ENCODE measurements at places on chromosomes 16 and 17.
A peak's percentile ranks its signal among the peaks of the same experiment; 100 is the strongest.

GRCh38 chr16:66002601-66003000, 363.9 kb upstream of the CDH5 start:
- no peak for DNase-seq

DNA sequence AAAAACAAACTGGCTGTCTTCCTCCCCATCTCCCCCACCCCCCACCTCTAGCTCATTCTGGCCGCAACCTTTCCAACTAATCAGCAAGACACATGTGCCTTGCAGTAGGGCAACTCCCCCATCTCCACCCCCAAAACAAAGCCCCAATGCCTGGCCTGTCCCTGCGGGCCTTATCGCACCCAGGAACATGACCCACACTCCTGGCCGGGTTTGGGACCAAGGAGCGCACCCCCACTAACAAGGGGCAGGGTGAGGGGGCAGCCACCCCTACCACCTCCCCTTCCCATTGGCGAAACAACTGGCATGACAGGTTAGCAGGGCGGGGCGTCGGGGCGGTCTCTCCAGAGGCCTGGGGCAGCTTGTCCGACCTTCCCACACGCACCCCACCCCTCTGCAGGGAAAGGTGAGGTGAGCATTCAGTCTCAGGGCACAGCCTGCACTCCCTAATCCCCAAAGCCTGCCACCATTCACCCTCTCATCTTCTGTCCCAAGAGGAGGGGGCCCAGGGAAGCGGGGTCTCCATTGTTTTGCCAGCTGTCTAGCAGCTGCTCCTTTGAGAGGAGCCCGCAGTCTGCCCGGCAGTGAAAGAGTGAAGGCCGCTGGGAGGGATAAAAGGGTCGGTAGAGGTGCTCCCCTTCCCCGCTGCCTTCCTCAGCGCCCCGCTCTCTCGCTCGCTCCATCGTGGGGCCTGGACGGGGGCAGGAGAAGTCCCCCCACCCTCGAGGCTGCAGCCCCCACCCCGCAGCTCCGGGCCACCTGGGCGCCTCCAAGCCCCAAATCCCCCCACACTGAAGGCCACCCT, 765 bp downstream of the MYO18A start:
- no peak for DNase-seq

DNA sequence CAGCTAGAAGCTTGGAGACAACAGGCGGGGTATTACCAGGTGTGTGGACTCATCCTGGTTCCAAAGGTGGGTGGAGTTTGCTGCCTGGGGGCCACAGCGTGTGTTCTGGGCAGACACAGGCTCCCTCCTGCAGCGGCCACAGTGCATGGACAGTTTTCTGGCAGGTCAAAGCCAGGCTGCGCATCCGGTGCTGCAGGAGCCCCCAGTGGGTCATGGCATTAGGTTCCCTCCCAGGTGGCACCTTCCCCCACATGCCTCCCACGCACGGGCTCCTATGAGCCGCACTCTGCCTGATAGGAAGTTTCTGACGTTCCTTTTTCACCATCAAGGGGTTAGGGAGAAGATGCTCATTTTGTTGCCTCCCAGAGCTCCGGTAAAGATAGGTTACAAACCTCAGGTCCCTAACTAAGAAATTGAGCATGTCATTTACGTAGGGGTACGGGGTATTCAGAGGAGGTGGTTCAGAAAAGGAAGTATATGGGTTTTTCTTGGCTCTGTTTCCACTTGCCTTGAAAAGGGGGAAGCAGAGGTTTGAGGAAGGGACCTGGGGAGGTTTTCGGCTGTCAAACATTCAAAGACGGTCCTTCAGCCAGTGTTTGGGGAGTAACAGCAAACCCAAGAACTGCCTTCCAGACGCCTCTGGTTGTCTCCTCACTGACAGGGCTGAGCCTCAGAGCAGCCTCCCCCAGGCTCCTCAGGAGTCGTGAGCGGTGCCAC, 32.7 kb upstream of the NAT9 start:
- DNase-seq: no peak

DNA sequence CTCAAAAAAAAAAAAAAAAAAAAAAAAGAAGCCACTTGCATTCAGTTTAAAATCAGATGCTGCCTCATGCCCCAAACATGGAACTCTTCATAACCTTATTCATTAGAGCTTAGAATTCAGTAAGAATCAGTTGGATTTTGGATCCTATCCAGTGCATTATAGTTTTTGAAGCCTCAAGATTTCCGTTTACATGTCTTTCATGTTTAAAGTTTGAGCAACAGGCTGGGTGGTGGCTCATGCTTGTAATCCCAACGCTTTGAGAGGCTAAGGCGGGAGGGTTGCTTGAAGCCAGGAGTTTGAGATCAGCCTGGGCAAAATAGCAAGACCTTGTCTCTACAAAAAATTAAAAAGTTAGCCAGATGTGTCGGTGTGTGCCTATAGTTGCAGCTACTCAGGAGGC, 55.0 kb downstream of the SNTB2 start:
- DNase-seq: no peak

GRCh38 chr16:54201200-54201599, 85.4 kb downstream of the IRX3 start:
- DNase-seq: no peak

DNA sequence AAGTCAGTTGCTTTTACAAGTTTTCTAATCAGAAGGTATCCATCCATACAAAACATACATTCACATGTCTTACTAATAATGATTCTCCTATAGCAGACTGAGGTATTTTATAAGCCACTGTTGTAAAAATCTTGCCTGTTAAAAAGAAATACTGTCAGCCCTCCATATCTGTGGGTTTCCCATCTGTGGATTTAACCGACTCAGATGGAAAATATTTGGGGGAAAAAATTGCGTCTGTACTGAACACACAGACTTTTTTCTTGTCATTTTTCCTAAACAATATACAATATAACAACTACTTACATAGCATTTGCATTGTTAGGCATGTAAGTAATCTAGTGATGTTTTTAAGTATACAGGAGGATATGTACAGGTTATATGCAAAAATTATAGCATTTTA, 90.4 kb downstream of the PARN start:
- DNase-seq: no peak

- no peak for DNase-seq
These were observed 2.1 kb downstream of the MC1R start for GRCh38 chr16:89920723-89921122.

DNA sequence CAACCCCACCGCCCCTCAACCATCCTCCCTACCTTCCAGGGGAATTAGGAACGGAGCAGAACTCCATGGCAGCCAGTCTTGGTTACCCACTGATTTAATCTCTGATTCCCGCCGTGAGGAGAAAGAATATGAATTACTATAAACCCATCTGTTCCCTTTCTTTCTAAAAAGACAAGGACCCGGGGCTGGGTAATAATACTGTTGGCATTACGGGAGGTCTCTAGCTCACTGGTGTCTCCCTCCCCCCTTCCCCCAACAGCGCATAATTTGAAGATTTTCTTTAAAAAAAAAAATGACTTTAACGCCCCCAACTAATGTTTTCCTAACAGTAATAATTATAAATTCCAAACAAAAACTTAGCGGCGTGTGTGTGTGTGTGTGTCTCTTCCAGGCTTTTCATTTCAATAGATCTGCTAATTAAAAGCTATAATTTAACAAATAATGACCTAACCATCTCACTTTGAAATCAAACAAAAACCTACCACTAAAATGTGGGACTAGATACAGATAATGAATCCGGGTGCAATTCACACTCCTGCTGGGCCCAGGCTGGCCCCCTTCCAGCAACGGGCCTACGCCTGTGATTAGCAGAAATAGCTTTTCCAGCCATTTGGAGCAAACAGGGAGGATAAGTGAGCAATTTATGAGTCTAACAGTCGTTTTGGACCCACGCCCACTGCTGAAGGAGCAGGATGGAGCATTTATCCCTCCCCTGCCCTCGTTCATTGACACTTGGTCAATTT, 18.2 kb upstream of the BHLHA9 start:
- DNase-seq: no peak

DNA sequence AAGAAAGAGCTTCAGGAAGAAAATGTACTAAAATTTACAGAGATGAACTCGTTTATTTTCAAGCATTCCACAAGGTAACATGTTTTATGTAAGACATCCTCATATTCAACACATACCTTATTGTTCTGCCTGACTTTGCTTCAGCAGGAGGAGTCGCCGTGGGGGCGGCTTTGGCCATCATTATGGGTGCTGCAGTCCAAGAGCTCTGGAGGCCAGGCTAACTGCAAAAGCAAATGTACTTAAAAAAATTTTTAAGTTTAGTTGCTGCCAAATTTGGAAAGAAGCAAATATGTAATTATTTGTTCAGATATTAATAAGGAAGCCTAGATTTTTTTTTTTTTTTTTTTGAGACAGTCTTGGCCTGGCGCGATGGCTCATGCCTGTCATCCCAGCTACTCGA, 4.1 kb upstream of the SPG7 start:
- no peak for DNase-seq

- no peak for DNase-seq
These were observed 21.3 kb upstream of the CDH15 start for GRCh38 chr16:89150090-89150835.

- no peak for DNase-seq
These were observed 5.8 kb downstream of the TMEM97 start for GRCh38 chr17:28324781-28325180.

DNA sequence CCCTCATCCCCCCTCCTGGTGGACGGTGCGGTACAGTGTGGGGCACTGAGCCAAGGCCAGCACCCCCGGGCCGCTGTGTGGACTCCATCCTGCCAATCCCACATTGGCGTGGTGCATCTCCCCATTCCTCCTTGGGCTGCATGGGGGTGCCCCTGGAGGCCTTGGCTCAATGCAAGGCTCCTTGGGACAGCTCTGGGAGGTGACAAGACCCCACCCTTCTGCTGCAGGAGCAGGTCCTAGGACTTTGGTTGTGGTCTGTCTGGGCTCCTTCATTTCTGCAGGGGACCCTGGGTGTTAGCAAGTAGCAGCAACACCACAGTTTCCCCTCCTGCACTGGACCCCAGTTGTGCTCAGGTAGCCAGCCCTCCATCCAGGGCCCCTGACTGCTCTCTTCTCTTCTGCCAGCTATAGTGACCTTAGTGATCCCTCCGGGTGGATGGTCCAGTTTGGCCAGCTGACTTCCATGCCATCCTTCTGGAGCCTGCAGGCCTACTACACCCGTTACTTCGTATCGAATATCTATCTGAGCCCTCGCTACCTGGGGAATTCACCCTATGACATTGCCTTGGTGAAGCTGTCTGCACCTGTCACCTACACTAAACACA, 1.3 kb downstream of the PRSS21 start:
- no peak for DNase-seq

- no peak for DNase-seq
These were observed 38.1 kb upstream of the METRNL start for GRCh38 chr17:83041305-83041704.

DNA sequence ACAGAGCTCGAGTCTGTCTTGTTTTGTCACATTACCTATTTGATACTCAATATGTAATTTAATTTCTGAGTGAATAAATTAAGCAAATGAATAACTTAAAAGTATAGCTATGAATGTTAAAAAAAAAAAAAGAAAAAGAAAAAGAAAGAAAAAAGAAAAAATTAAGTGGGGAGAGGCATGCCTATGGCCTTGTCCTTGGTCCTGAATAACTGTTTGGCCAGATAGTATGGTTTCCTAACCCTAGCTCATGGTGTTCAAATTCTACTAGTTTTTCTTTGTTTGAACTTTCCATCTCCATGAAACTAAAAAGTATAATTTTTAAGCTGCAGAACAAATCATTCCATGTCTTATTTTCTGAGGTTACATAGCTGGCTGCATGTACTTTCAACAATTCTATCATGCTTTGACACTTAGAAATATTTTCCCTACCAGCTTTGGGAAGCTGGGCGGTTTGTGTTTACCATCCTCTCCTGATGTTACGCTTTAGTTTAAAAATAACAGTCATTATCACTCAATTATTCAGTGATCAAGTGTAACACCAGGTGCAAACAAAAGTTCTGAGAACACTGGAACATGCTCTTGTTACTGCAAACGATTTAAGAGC, 31.8 kb downstream of the TOX3 start:
- DNase-seq: no peak

GRCh38 chr17:55265311-55266021, 706 bp downstream of the HLF start:
- DNase-seq: no peak

DNA sequence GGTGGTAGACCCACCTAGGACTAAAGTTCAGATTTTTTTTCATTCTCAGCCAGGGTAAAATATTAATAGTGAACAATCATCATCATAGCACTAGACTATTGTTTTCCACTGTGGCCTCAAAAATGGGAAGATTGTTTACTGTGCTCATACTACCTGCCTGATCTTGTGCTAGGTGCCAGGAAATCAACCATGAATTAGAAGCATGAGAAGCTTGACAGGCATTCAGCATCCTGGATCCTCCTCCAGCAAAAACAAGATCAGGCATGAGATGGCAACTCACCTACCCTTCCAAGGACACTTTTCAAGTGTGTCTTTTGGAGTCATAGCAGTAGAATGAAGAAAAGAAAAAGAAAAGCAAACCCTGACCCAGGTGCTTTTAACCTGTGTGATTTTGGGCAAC, 174.2 kb downstream of the CYLD start:
- DNase-seq: no peak

GRCh38 chr16:31253642-31254045, 6.1 kb upstream of the ITGAM start:
- no peak for DNase-seq

- no peak for DNase-seq
These were observed 14.7 kb upstream of the CMTR2 start for GRCh38 chr16:71303938-71304337.

DNA sequence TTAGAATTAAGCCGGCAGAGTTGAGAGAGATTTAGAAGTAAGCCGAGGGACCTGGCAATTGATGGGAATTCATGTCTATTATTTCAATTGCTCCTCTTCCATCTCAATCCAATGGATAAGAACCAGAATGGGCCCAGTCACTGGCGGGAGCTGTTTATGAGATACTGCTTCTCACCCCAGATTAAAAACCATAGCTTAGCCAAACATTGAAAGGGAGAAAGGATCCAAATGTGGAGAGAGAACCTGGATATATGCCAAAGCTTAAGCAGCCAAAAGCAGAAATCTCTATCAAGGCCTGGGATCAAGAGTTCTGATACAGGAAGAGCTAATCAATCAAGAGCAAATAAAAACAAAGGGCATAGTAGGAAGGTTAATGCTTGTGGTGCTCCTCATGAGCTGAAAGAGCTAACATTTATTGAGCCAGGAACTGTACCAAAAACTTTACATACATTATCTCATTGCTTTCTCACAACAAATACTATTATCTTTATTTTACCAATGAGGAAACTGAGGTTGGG, 2.8 kb downstream of the SLFN12L start:
- no peak for DNase-seq

DNA sequence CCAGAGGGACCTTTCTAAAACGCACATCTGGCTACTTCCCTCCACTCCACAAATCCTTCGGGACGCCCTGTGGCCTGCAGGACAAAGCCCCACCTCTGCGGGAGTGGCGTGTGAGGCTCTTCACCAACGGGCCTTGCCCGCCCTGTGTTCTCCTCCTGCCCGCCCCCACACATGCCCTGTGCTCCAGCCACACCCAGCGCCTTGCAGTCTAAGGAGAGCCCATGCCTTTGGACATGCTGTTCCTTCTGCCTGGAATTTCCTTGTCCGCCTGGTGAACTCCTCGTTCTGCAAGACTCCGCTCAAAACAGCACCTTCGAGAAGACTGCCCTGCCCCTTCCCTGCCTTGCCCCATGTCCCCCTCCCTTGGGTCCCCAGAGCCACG, 7.4 kb downstream of the ELOB start:
- DNase-seq: no peak

- DNase-seq: no peak
These were observed 258.2 kb upstream of the PMFBP1 start for GRCh38 chr16:72430121-72430520.

GRCh38 chr17:66494023-66494803, 191.8 kb downstream of the PRKCA start:
- DNase-seq: peak; percentile 63

Data from Jurkat, Clone E6-1 (cell line).